Activated CD8-positive, alpha-beta T cell treated with anti-CD3 and anti-CD28 coated beads, Interleukin-2, amount 10 ng/mL, durations not matched to agents 7 days and 5 days (primary cell): ENCODE measurements at places on chromosomes 4 and X. TPM values are rescaled to one million over a fixed set of nuclear protein-coding genes. Genes with fewer than 3 reads are reported as not detected.

SH3D19 gene
- total RNA-seq, result not detected

PNCK gene
- 0.16 TPM for total RNA-seq

NXF2B gene
- not detected for total RNA-seq

GRCh38 chr4:15898902-15899301 is 39.6 kb downstream of the FGFBP1 start:
- DNase-seq, result no peak

GRCh38 chr4:19382993-19383756 is 868.5 kb upstream of the SLIT2 start:
- DNase-seq, result no peak

- DNase-seq, result no peak
Measured at GRCh38 chr4:130468340-130468739, 1372.4 kb downstream of the C4orf33 start.

GRCh38 chr4:85491527-85491926 is 16.6 kb downstream of the ARHGAP24 start:
- DNase-seq, result no peak

- DNase-seq, result no peak
Measured at GRCh38 chr4:33512397-33512796, 2731.9 kb downstream of the ARAP2 start.

DNA sequence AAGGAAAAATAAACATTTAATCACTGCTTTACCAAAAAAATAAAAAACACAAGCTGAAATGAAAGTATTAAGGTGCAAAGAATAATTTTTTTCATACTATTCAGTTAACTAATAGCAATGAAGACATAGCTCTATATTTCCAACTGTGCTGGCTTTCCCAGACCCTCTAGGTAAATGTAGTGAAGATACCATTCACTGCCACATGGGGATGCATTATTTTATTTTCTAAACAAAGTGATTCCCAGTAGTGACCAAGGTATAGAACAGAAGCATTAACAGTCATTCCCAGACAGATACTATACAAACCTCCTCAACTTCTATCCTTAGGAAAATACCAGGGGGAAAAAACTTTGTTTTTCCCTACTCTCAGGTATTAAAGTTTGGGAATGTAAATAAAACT is 39.4 kb downstream of the ANTXR2 start:
- no peak for DNase-seq

DNA sequence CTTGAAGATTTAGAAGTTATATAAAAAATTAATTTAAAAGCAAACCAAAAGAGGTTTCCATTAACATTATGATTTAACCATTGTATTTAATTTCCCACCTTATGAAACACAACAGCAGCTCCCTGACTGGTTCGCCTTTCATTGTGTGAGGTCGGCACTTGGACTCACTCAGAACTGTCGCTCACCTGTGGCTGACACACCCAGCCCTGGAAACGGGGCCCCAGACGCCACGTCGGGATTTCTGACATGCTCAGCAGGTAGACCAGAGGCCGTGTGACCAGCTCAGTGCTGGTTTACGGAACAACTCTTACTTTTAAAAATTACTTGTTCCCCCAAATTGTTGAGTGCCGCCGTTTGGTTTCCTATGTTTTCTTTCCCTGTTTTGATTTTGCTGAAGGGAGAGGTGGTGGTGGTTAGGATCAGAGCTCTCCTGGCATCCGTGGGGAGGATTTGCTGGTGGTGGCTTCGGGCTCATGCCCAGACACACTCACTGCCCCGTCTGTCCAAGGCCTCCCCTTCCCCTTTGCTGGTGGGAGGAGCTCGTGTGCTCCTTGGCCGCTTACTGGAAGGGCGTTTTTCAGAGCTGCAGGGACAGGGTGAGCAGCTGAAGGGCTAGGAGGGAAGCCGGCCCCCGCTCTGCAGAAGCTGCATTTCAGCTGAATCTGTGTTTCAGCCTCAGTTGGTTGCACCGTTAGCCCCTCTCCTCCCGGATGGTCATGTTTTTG is 59.2 kb downstream of the CPLX1 start:
- no peak for DNase-seq

GRCh38 chrX:73812256-73812655 is 249.3 kb downstream of the CHIC1 start:
- DNase-seq, result no peak
